ENCODE measurements at places on chromosomes 7 and 10. TPM values are rescaled to one million over a fixed set of nuclear protein-coding genes. Genes with fewer than 3 reads are reported as not detected.

- DNase-seq = no peak
Observed at GRCh38 chr7:100607111-100607510, 4.9 kb downstream of the PCOLCE start.

Gene CPEB3
- total RNA-seq = 3.0 TPM

Gene BHLHA15
- total RNA-seq = not detected

DNA sequence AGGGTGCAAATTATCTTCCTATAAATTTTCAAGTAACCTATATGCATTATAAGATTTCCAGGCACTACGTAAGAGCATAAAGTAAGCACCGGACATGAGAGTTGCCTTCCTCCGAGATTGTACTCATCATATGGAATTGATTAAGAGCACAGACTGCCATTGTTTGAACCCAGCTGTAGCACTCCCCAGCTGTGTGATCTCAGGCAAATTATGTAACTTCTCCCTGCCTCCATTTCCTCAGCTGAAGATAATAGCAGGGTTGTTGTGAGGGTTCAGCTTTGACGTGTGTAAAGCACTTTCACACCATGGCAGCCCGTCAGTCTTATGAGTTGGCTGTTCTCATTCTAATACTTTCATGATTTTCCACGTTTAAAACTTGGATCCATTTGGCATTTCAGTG, 122.6 kb downstream of the ITIH5 start:
- no peak for DNase-seq

- no peak for DNase-seq
Observed at GRCh38 chr7:135328053-135328452, 94.4 kb downstream of the STRA8 start.

- DNase-seq = no peak
Observed at GRCh38 chr10:21634599-21635365, 100.8 kb downstream of the MLLT10 start.

GRCh38 chr10:29828440-29828894, 193.7 kb upstream of the SVIL start:
- DNase-seq = no peak

GRCh38 chr10:74913377-74913979, 87.1 kb downstream of the KAT6B start:
- no peak for DNase-seq

GRCh38 chr10:20202337-20202736, 386.1 kb downstream of the PLXDC2 start:
- DNase-seq = no peak

Gene ZNF425
- 1.8 TPM for total RNA-seq

Gene ACTR3C
- total RNA-seq = 0.48 TPM

GRCh38 chr10:9379183-9379582, 1324.7 kb downstream of the GATA3 start:
- no peak for DNase-seq

- no peak for DNase-seq
Observed at GRCh38 chr7:27771111-27771510, 31.1 kb downstream of the TAX1BP1 start.

GRCh38 chr10:35614312-35614711, 9.2 kb downstream of the GJD4 start:
- DNase-seq = no peak

GRCh38 chr7:3657206-3657605, 356.2 kb downstream of the SDK1 start:
- no peak for DNase-seq

Gene HOXA6
- 3.4 TPM for total RNA-seq

DNA sequence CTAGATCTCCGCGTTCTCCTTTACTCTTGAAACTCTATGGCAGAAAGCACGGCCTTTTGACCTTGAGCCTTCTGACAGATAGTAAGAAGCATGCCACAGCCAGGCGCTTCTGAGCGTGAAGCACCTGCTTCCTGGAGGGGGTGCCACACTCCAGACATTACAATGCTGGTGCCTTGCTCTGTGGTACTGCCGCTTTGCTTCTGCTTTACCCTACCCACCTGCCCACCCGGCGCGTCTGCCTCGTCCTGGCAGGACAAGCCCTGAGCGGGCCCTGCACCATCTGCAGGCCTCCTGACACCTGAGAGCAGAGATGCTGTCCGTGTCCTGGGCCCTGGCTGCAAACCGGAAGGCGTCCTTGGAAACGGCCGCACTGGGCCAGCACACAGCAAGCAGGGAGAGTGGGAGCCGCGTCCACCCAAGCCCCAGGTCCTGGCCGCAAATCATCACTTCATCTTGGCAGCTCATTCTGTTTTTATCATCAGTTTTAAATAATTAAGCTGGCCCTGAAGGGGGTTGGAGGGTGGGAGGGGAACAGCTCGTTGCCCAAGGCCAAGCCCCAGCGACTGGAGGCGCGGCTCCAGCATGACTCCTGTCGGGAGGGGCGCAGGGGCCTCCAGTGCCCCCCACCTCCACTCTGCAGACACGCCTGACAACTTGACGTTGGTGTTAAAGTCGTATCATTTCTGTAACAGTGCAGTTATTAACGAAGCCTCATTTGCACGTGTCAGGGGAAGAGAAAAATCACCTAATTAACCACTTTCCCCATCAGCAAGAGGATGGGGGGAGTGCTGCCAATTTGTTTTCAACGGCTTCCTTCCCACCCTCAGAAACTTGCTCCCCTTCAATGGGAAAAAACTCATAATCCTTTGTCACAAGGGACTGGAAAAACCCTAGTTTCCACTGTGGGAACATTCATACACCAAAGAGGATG, 132.2 kb downstream of the MAD1L1 start:
- peak; percentile 88 for DNase-seq

GRCh38 chr7:139639563-139639962, 116.1 kb downstream of the CLEC2L start:
- DNase-seq = no peak

DNA sequence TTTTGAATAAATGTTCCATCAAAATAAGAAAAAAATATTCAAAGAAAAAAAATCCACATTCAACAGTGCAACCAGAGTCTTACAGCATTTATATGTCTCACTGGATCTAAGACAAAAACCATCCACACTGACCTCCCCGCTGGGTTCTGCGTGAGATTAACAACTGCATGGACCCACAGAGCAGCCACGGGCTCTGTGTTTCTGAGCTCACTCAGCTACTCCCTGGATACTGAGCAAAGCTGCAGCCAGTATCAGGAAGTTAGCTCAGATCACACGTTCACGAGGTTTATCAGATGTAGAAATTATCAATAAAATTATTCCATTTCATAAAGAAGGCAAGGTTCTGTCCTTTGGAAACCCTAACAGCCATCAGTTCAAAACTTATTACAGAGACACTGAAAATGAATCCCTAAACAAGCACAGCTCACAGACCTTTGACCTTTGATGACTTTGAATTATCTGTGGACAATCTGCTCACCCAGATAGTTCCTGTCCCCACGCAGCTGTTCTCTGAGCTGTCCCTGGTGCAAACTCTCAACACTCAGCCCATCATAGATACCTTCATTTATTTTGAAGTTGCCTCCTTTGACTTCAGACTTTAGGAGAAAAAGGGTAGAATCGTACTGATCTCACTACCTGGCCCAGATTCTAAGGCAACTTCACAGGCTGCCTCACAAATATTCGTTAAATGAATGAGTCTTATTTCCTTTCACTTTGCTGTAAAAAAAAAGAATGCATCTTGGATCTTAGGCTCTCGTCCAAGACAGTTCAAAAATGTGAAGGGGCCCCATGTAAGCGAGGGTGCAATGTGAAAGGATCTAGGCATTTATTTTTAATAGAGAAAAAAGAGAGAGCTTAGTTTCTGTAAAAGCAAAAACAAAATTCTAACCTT, 67.7 kb upstream of the SVIL start:
- no peak for DNase-seq

DNA sequence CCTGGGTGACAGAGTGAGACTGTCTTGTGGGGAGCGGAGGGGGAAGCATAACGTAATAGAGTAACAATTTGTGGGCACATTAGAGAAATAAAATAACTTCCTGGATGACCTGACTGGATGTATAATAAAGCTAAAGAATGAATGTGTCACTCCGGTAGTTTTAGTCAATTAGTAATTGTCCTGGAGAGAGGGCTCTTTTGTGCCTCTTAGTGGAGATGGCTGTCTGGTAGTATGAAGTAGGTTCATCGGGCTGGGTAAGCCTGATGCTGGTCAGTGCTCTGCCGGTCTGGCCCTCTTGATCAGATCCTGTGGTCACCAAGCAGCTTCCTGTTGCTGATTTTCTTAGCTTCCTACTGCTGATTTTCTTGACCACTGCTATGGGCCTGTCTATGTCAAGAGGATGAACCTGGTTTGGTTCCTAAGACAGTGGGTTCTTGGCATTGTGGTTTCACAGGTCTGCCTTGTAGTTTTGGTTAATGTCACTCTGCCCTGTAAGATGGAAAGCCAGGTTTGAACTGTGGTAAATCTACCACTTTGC, 34.1 kb downstream of the ZRANB1 start:
- no peak for DNase-seq

Gene TRUB1
- 31.6 TPM for total RNA-seq

- peak; percentile 43 for DNase-seq
Observed at GRCh38 chr7:80681272-80681885, 42.9 kb downstream of the CD36 start.

Gene SAMD9L
- total RNA-seq = 14.8 TPM

DNA sequence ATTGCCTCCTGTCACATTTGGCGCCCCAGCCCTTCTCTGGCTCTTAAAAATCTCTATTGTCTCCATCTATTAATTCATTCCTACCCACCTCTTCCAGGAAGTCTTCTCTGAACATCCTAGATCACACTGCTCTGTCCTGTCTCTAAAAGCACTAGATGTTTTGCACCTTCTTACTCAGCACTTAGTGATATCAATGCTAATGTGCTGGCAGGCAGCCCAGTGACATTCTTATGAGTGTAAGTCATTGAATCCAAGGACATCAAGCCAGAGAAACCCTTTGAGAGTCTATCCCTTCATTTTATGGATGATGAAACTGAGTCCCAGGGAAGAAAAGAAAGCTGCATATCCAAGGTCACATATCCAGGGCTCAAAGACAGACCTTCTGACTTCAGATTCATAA, 48.3 kb upstream of the PAX2 start:
- DNase-seq = no peak

Gene LRRN3
- total RNA-seq = not detected

Gene ASZ1
- not detected for total RNA-seq

Gene ERVW-1
- total RNA-seq = not detected

DNA sequence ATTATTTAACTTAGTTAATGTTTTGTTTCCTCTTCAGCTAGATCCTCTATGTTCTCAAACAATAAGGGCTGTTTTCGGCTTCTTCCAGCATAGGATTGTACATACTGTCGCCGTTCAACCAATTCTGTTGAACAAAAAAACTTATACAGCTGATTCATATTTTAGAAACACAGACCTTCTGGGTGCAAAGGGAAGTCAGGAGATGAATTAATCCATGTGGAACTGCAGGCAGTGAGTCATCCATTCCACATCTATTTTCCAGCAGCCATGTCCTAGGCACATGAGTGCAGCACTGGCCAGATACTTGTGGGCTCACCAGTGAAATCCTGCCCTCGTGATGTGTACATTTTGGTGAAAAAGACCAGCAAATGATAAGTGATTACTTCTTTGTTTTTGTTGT, 163.2 kb downstream of the JAZF1 start:
- DNase-seq = no peak

Gene WIPF3
- total RNA-seq = not detected

Gene GNAT3
- total RNA-seq = 0.26 TPM

- no peak for DNase-seq
Observed at GRCh38 chr7:80775897-80776296, 137.5 kb downstream of the CD36 start.

- peak; percentile 31 for DNase-seq
Observed at GRCh38 chr10:68315582-68315981, 16.3 kb upstream of the HNRNPH3 start.

DNA sequence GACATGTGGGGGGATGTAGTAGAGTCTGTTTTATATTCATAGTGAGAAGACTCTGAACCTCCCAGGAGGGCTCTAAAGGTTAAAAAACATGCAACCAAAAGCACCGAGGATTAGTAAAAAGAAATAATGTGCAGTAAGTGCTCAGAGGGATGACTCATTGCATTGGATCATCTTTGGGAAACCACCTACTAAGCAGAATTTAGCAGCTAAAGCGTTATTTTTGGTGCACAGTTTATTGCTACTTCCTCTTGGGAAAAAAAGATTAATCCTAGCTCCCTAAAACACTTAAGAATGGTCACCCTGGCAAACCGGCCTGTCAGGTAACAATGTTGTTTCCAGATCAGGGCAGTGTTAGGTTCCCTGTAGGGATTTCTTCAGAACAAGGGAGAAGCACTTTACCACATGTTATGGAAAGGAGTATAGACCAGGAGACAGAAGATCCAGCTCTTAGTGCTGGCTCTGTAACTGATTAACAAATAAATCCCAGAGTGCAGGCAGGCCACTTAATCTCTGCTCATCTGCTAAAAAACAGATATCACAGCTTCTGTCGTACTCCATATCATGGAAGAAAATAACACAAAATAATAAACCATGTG, 44.8 kb upstream of the FAM133B start:
- DNase-seq = no peak

GRCh38 chr7:151400626-151401315, 9.1 kb downstream of the WDR86 start:
- no peak for DNase-seq

Gene LEP
- total RNA-seq = not detected

- no peak for DNase-seq
Observed at GRCh38 chr7:155693826-155694225, 49.4 kb downstream of the RBM33 start.

Gene CDC14C
- total RNA-seq = not detected

GRCh38 chr10:76178532-76179292, 747.3 kb downstream of the LRMDA start:
- no peak for DNase-seq

DNA sequence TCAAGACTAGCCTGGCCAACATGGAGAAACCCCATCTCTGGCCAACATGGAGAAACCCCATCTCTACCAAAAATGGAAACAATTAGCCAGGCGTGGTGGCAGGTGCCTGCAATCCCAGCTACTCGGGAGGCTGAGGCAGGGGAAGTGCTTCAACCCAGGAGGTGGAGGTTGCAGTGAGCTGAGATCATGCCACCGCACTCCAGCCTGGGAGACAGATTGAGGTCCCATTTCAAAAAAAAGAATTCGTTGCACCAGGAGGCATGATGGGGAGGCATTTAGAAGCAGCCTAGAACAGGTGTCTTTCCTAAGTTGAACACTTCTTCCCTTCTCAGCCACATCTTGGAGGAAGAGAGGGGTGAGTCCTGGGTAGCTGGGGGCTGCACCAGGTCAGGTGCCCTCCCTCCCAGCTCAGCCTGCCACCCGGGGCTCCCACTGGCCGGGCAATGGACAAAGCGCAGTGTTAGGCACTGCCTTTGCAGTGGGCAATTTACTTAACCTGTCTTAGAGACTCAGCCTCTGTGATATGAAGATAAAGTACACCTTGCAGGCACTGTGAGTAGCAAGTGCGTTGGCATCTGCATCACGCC, 726.8 kb downstream of the PARD3 start:
- DNase-seq = no peak

Gene NUDT13
- total RNA-seq = 1.3 TPM

Gene SPDYE1
- not detected for total RNA-seq

- no peak for DNase-seq
Observed at GRCh38 chr10:100788002-100788903, 42.9 kb downstream of the PAX2 start.

Gene SDK1
- not detected for total RNA-seq

DNA sequence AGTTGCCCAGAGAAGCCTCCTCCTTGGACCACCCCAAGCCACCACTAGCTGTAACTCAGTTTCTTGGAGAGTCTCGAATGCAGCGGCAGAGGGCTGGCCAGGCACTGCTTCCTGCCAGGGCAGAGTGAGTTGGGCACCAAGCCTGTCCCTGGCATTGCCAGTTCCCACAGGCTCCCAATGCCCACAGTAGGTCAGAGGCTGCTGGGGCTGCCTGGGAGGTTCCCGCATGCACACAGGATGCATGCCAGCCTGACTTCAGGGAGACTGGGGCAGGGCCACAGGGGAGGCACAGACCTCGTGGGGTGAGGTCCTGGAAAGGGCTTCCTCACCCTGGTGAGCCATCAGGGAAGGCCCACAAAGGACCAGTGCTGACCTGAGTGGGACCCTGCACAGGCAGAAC, 152.8 kb downstream of the ZNF248 start:
- DNase-seq = no peak
